ENCODE measurements at places on chromosomes 3 and 15.

GRCh38 chr3:105938101-105938500 is 69.3 kb upstream of the CBLB start:
- peak; percentile 46 for DNase-seq

- DNase-seq: no peak
These were observed 488.3 kb upstream of the GOLIM4 start for GRCh38 chr3:168583977-168584376.

- no peak for DNase-seq
These were observed 10.3 kb upstream of the ABHD10 start for GRCh38 chr3:111968319-111969054.

- DNase-seq: no peak
These were observed 15.3 kb downstream of the TTC21A start for GRCh38 chr3:39122813-39123212.

DNA sequence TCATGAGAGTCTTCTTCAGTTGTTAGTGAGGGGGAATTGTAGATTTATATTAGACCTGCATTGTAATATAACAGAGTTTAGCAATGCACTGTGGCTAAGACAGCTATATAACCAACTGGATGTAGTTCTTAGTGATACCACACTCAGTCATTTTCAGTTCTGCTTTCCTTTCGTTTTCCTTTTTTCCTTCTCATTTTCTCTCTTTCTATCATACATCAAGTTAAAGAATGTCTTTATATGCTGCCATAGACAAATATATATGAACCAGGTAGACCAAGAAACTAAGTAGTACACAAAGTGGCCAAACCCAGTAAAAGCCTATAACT is 43.7 kb upstream of the CD47 start:
- no peak for DNase-seq

DNA sequence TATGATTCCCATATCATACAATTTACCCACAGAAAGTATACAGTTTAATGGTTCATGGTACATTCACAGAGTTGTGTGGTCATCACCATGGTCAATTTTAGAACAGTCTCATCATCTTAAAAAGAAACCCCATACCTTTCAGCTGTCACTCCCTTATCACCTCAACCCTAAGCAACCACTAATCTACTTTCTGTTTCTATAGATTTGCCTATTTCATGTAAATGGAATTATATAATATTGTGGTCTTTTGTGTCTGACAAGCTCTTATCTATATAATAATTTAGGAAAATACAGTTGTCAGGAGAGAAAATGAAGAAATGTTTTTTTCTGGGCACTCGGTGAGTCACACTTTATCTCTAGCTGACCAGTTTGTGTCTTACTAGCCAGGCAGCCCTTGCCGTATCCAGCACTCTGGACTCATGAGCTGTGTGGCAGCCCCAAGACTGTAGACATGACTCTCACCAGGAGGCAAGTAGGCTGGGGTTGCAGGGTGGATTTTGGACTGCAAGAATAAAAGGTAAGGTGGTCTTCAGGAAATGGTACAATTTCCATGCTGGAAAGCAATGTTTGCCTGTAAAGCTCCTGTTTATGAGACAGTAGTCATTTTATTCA is 234.6 kb downstream of the THRB start:
- DNase-seq: peak; percentile 21

DNA sequence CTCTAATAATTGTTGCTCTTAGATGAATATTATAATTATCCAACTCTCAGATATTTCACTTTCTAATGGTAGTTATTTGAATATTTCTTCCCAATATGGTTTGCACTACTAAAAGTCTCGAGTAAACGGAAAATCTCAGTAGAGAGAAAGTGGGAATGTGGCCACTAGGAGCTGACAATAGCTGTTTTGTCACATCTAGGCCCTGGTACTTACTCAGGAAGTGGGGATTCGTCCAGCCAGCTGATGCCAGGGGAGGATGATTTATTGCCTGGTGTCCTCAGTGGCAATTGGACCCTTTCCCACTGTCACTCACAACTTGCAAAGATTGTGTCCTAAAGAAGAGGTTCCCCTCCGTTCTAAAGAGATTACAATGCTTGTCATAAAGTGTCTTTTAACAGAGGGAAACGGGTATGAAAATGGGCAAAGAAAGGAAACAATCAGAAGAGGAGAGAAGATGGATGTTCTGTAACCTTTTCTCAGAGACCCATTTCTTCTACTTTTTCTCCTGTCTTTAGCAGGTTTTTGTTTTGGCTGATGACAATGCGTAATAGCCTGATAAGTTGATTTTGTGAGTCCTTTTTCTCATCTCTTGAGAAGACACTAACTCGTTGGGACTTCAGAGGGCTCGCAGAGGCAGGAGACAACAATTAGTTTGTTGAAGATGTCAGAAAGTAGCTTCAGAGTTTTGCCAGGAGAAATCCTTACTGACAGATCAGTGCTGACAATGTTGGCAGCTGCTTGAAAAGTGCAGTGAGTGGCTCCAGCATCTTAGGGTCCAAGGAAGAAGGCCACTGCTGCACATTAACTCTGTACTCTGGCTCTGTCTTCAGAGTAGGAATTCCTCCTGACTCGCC is 320.6 kb downstream of the MECOM start:
- no peak for DNase-seq

DNA sequence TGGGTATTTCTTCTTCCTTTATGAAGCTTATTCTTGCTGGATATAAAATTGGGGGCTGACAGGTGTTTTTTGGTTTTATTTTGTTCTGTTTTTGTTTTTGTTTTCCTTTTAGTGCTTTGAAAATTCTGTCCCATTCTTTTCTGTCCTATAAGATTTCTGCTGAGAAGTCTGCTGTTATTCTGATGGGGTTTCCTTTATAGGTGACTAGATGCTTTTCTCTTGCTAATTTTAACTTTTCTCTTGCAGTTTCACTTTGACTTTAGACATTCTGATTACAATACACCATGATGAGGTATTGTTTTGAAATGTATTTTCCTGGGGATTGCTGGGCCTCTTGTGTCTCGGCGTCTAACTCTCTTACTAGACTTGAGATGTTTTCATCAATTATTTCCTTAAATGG is 22.8 kb downstream of the TTC14 start:
- no peak for DNase-seq

DNA sequence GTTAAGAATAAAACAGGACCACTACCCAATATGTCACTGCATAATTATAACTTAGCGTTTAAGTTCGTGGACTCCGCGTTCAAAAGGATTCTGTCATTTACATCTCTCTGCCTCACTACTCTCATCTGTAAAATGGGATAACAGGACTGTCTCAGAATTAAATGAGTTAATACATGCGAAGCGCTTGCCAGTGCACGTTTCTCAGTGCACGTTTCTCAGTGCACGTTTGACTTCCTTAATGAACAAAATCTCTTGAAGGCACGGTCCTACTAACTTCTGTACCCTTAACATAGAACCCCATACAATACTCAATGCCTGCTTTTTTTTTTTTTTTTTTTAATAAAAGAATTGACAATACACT is 499 bp downstream of the RABL3 start:
- DNase-seq: peak; percentile 9

DNA sequence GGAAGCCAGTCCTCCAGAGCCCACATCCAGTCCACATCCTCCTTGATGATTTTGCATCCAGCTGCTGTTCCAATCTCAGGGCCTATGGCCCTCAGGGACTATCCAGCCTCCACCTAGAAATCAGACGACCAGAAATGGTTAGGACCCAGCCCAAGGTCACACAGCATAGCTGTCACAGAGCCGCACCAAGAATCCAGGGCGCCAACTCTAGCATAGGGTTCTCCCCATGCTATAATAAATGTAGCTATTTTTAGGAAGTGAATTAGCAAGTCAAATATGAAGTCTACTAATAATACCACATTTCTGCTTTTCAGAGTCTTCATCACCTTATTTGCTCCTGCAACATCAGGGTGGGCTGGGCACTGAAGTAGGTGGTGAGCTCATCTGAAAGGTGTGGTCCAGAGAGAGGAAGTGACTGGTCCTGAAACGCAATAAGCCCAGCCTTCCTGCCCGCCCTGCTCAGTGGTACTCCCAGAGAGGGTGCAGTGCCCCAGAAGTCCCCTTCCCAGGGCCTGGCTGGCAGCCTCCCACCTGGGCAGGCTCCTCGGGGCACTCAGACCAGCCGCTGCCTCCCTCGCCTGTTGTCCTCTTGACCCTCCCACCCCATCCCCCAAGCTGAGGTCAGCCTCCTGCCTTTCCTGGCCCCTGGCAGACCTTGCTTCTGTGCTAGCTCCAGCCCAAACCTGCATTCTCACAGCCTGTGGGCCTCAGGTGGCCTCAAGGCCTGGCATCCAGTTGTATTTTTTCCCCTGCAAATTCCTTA is 17.6 kb upstream of the CYP11A1 start:
- DNase-seq: no peak

DNA sequence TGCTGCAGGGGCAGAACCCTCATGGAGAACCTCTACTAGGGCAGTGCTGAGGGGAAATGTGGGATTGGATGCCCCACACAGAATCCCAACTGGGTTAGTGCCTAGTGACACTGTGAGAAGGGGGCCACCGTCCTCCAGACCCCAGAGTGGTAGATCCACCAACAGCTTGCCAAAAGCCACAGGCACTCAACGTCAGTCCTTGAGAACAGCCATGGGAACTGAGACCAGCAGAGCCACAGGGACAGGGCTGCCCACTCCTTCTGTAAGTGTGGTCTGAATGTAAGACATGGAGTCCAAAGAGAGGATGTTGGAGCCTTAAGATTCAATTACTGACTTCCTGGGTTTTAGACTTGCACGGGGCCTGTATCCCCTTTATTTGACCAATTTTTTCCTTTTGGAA is 1451.5 kb downstream of the SI start:
- no peak for DNase-seq

GRCh38 chr3:25508901-25509300 is 80.8 kb downstream of the RARB start:
- DNase-seq: no peak

DNA sequence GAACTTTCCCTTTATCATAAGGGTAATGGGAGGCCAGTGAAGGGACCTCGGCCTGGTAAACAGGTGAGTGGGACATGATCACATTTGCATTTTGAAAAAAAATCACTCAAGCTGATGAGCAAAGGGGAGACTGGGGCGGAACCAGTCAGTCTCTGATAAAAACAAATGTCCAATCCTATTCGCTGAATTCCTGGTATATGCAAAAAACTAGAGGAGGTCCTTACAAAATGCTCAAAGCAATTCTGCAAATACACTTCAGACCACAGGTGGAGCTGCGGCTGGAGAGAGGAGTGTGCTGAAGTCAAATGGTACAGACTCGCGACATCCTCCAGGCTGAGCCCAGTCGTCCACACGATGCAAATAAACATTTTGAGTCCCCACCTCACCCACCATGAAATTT is 166.7 kb downstream of the FOXP1 start:
- no peak for DNase-seq

DNA sequence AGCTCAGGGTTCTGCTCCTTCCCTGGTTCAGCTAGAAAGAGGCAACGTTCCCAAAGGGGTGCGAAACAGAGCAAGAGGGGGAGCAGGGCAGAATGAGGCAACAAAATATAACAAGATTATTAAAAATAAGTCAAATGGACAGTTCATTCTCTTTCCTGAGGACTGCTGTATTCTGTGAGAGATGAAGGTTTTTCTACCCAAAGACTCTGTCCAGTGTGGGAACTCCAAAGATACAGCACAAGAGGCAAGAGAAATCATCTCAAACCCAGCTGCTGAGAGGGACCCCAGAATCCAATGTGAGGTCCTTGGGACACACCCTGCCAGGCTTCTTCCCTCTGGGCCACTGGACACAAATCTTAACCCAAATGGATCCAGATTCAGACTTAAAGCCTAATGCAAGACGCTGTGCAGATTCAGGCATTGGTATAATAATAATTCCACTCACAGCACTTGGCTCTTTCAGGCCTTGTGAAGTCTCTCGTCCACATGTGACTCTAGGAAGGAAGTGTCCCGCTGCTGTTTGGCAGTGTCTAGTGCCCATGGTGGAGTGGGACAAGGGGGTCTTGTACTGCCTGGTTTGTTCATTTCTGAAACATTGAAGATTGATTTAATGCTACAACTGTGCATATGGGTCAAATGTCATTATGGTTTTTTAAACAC is 14.5 kb upstream of the ARHGAP31 start:
- DNase-seq: no peak

DNA sequence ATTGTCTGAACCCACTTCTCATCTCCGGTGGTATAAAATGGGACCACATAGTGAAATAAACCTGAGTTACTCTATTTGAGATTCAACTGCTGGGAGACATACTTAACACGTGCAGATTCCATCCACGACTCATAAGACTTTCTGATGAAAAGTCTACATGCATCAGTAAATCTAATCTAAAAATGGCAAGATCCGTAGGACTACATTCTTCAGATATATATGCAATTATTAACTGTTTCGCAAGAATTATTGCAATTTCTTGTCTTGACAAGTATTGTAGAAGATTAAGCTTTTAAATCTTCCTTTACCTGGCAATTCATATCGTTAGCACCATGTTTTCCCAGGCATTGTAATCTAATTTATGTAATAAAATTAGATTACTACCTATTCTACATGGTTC is 718.7 kb upstream of the CBLB start:
- DNase-seq: no peak

DNA sequence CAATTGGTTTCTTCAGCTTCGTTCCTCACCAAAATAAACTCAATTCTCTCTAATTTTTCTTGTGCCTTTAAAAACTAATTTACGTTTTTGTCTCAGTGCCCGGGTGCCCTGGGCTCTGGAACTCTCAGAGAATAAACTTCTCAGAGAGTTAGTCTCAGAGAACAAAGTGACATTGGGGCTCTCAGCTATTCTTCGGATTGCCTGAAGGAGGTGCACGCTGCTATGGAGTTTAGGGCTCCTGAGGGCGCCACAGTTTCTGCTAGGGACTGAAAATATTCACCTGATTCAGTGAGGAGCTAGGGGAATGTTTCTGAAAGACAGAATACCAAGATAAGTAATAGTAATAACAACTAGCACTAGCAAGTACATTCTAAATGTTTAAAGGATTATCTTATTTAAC is 22.7 kb downstream of the ZIC4 start:
- no peak for DNase-seq

DNA sequence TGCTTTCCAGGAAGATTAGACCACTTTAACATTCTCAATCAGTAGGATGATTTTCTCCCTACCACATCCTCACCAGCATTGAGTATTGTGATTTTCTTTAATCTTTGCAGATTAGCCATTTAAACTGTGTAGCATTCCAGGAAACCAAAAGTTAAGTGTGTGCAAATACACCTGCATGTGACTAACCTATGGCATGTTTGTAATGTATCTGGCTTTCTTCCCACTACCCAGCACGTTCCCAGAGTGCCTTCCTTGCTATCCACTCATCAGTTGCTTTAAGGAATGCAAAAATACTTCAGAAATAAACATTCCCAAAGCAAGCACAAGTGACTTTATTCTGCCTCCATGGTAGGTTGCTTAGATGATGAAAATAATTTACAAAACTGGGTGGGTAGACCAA is 74.2 kb downstream of the ATG7 start:
- DNase-seq: peak; percentile 32

GRCh38 chr3:138289701-138290100 is 40.0 kb downstream of the NME9 start:
- no peak for DNase-seq

GRCh38 chr3:190305406-190305805 is 16.8 kb downstream of the CLDN1 start:
- no peak for DNase-seq

DNA sequence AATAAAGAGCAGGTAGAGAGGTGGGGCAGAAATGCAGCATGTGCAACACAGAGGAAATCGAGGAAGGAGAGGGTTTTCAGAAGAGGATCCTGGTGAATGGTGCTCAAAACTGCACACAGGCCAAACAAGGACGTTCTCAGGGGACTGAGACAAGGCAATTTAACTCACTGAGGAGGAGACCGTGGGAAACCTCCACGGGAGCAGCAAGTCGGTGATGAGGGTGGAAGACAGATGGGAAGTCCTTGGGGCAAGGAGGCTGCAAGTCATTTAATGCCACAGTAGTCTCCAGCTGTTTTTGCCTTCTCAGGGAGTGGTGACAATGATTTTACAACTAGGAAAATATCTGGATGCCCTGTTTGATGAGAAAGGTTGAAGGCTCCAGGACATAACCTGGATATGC is 11.5 kb upstream of the PDIA5 start:
- DNase-seq: no peak

Measured in AG08396 (cell line).